ENCODE measurements at places on chromosomes 16 and 17.

- DNase-seq, result peak; percentile 67
Measured at GRCh38 chr17:69796078-69796477, 278.9 kb upstream of the KCNJ16 start.

DNA sequence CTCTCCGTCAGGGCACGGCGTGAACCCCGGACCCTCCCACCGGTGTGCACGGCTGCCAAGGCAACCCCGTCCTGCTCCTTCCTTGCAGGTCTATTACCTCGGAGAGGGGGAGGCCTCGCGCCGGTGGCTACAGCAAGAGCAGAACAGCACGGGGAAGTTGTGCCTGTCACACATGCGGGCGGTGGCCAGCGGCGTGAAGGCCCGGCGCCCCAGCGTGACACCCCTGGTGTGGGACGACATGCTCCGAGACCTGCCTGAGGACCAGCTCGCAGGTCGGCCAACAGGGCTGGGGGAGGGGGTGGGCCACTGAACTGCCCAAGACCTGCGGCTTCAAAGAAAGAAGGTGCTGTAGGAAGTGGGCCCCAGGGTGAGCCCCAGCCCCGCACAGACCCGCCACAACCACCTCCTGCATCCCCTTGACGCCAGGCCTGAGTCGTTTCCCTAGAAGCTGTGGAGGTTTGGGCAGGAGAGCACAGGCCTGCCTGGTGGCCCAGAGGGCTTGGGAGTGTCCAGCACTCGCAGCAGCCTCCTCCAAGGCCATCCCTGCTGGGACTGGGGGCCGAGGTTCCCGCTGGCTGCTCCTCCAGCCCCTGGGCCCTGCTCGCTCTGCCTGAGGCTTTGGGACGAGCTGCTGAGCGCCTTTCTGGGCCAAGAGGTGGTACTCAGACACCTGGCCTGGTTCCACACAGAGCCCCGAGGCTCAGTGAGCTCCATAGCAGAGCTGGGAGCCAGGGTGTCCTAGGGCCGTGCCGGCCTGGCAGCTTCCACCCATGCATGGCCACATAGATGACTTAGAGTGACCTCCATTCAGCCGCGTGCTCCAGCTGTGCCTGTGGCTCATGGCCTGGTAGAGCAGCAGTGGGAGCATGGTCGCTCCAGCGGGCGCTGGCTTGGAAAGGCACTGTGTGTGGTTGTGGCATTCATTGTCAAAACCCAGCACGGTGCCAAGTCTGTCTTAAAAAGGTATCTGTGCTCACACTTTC, 14.7 kb downstream of the CYBC1 start:
- no peak for DNase-seq

- no peak for DNase-seq
Measured at GRCh38 chr17:43695970-43696865, 34.5 kb upstream of the MEOX1 start.

- DNase-seq, result no peak
Measured at GRCh38 chr17:72334205-72334604, 213.4 kb downstream of the SOX9 start.

DNA sequence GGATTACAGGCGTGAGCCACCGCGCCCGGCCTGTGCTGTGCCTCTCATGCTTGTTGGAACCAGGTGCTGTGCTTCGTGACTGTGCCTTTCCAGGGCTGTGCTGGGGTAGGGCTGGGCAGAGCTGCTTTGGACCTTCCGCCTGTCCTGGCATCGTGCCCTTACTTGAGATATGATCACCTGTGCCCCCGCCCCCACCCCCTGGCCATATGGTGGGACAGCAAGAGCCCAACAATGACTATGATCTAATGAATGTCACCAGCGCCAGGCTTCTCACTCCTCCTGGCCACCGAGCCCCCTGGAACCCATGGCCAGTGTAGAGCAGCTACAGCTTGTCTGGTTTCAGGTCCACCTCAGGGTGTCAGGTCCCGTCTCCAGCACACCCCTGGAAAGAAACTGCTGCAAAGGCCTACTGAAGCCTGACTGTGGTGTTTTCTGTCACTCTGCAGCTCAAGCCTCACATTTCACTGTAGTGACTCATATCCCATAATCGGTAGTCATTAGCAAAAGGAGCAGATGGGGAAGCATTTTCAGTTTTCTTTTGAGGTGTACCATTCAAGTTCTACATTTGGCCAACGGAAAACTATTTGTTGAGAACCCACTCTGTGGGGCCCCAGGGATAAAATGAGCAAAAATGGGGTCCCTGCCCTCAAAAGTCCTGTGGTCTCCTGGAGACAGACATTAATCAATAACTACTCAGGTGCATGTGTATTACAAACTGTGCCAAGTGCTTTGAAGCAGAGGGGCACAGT, 22.1 kb downstream of the FCSK start:
- DNase-seq, result no peak

- no peak for DNase-seq
Measured at GRCh38 chr16:9300252-9300651, 208.8 kb downstream of the HAPSTR1 start.

- no peak for DNase-seq
Measured at GRCh38 chr17:13525876-13526275, 75.9 kb downstream of the HS3ST3A1 start.

DNA sequence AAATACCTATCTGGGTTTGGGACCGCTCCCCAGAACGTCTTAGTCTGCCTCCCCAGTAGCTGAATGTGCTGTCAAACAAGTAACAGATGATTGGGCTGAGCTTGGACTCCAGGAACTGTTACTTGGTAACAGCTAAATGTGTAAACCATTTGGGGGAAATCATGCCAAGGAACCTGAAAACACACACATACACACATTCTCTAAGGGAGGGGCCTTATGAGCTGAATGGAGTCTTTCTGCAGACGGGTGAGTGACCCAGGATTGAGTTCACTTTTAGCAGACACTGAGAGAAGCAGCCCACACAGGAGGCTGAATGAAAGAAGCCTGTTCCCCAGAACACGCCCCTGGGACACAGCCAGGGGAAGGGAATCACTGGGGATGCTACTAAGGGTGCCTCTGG, 1.6 kb downstream of the ACLY start:
- DNase-seq, result no peak

GRCh38 chr17:156094-156621, 18.8 kb downstream of the SCGB1C2 start:
- no peak for DNase-seq

- DNase-seq, result no peak
Measured at GRCh38 chr17:17232303-17232621, 4.7 kb downstream of the FLCN start.

DNA sequence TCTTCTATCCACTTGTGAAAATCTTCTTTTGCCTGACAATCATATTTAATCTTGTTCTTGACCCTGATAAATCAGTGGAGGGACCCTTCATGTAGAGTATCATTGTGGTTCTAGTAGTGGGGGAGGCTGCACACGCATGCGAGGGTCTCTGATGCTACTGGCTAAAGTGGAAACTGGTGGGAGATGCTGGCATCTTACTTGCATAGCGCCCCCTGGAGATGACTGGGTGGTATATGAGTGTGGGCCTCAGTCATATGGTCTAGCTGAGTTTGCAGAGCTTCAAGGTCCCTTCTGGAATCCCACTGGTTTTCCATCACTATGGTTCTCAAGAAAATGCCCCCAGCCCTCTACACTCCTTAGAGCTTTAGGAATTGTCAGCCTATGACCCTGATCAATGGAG, 236.4 kb upstream of the AXIN2 start:
- DNase-seq, result no peak
